ENCODE measurements at places on chromosomes 11 and 22. TPM values are rescaled to one million over a fixed set of nuclear protein-coding genes. Genes with fewer than 3 reads are reported as not detected.

DNA sequence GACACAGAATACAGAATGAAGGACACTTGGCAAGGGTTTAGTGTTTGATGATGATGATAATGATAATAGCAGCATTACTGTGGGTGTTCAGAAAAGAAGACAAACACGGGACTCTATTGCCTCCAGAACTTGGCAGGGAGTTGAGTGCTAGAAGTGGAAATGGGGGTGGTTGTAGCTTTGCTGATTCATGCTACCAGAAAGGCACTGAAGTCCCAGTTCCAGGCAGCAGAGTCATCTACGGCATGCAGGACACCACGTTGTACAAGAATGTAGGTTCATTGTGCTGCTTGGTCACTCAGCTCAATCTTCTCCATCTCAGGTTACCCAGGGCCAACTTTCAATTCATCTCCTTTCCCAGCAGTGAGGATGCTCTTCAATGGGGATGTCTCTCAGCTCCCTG is 115.7 kb downstream of the NTM start:
- DNase-seq, result no peak

GRCh38 chr11:28697920-28698827 is 590.0 kb downstream of the METTL15 start:
- peak; percentile 76 for DNase-seq

DNA sequence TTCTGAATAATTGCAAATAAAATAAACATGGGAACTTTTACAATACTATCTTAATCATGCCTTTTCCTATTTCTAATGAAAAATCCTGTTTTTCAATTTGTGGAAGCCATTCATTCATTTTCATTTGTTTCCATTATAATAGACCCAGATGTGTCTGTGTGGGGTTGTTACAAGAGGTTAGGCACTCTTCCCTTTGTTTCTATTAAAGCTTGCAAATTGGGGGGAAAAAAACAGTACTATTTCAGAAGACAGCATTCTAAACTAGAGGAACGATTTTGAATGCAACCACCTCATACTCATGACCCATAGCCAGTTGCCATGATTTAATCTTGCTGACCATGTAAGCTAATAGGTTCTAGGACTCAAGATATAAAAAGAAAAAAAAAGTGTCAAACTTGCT is 175.5 kb downstream of the SOX6 start:
- no peak for DNase-seq

PLEKHB1 gene
- total RNA-seq, result 92.8 TPM

DNA sequence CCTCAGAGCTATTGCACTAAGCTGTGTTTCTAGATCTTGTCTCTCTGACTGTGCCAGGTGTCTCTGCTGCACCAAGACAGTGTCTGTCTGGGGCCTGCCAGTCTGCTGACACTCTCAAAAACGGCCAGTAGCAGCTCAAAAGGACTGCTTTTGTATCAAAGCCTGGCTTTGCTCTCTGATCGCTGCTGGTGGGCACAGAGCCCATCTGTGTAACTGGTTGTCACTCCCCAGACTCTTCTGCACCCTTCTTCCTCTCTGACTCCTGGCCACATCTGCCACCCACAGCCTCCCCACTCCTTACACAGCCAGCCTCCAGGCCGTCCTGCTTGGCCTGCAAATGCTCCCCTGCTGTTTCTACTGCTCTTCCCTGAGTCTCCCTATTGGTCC is 26.5 kb downstream of the MED15 start:
- no peak for DNase-seq

GRCh38 chr11:74072286-74072685 is 63.4 kb upstream of the UCP3 start:
- DNase-seq, result no peak

DNA sequence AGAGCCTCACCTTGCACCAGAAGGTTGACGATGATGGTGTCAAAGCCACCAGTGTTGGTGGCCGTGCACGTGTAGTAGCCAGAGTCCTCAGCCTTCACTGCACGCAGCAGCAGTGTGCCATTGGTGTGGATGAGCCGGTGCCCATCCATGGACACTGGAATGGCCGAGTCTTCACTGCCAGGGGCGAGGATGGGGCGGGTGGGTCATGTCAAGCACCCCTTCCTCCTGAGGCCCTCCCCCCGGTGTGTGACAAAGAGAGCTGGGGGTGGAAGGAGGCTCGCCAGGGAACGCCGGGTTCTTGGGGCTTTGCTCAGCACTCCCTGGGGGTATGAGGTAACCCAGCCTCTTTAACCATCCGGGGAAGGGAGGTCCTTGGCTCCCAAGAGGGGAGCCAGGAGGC is 111.6 kb downstream of the CEP164 start:
- DNase-seq, result no peak

CERK gene
- total RNA-seq, result 74.6 TPM

ST14 gene
- 101 TPM for total RNA-seq

TEX12 gene
- not detected for total RNA-seq

- no peak for DNase-seq
Observed at GRCh38 chr11:129209891-129210830, 18.0 kb upstream of the ARHGAP32 start.

DNA sequence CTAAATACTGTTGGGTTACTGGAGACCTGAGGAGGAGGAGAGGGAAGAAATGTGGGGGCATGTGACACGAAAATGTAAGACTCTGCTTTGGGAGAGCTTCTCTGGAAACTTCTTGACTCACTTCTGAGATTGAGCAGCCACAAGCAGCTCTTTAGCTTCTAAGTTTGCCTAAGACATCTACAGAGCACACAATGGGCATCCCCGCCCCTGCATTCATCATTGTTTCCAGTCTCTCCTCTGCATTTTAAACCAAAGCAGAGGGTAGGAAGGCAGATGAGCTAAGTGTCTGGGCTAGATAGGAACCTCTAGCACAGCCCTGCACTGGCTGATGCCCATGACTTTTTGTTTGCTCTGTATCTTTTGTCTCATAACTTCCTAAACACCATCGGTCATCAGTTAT is 2.1 kb upstream of the OR52D1 start:
- no peak for DNase-seq

- DNase-seq, result no peak
Observed at GRCh38 chr22:42283278-42284201, 13.1 kb upstream of the TCF20 start.

HTR3B gene
- not detected for total RNA-seq

BRSK2 gene
- total RNA-seq, result 0.34 TPM

- DNase-seq, result peak; percentile 61
Observed at GRCh38 chr22:45226503-45227186, 14.0 kb downstream of the KIAA0930 start.

DNA sequence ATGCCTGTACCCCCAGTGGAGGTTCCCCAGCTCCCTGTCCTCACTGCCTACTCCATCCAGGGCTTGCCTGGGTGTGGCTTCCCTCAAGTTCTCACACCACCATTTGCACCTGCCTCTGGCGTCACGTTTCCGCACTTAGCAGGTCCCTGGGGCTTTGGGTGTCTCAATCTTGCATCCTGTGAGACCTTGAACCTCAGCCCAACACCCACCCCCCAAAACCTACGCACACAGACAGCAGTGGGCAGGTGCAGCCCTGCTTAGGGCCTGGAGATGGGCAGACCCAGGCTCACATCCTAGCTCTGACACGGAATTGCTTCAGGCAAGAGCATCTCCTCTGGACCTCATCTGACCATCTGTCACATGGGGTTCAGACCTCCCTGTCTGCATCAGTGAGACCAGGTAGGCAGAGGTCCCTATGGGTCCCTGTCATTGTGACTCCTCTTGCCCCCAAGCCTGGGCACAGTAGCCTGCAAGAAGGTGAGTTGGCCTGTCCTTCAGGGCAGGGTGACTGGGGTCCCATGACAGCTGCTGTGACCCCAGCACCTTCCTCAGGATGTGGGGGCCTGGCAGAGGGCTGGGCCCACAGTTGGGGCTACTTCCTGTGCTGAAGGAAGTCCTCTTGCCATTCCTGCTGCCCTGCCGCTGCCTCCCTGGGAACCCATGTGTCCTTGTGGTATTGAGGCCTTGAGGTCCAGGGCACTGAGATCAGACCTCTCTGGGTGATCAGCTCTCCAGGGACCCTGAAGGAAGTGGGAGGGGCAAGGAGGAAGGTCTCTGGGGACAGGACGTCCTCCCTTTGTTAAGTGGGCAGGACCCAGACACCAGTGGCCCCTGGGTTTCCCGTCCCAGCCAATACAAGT is 2.0 kb downstream of the SIPA1 start:
- no peak for DNase-seq

DNA sequence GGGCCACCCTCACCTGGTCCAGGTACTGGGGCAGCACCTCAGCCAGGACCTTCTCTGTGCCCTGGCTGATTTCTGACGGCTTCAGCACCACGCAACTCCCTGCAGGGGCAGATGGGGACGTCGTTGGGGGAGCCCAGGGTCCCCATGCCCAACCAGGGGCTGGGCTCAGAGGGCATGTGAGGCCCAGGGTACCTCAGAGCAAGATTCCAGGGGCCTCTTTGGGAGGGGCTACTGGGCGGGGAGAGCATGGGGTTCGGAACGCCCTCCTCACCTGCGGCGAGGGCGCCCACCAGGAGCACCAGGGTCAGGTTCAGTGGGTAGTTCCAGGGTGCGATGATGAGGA is 8.1 kb downstream of the ALDH3B2 start:
- no peak for DNase-seq

VPREB1 gene
- not detected for total RNA-seq

DNA sequence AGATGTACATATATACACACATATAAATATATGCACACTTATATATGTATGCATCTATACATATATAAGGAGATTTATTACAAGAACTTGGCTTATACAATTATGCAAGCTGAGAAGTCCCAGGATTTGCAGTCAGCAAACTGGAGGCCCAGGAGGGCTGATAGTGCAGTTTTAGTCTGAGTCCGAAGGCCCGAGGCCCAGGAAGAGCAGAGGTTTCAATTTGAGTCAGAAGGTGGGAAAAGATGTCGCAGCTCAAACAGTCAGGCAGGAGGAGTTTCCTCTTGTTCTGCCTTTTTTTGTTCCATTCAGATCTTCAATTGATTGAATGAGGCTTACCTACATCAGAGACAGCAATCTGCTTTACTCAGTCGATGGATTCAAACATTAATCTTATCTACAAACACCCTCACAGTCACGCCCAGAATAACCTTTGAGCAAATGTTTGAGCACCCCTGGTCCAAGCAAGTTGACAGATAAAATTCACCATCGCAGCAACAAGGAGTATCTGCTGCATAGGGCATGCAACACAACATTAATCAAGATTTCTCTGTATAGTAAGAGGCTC is 4.0 kb upstream of the SGSM1 start:
- DNase-seq, result no peak

CRYBA4 gene
- total RNA-seq, result not detected

DNA sequence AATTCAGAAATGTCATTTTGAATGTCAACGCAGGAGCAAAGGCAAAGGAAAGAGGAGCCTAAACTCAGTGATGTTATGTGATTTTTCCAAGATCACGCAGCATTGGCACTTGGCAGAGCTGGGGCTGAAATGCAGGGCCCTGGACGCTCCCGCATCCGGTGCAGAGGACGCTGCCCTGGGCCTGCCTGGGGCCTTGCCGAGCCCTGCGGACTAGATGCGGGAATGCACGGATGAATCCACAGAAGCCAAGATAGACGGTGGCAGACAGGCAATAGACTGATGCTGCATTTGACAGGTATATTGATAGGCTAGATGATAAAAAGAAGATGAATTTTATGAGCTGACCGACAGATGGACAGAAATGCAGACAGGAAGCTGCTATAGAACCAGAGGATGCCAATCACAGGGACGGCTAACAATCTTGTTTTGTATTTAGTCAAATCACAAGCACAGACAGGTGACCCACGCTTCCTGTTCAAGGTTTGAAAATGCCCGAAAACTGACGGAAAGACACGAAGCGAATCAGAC is 696 bp upstream of the MARK2 start:
- no peak for DNase-seq

- no peak for DNase-seq
Observed at GRCh38 chr11:32531528-32531927, 52.1 kb upstream of the EIF3M start.

RCOR2 gene
- not detected for total RNA-seq

DNA sequence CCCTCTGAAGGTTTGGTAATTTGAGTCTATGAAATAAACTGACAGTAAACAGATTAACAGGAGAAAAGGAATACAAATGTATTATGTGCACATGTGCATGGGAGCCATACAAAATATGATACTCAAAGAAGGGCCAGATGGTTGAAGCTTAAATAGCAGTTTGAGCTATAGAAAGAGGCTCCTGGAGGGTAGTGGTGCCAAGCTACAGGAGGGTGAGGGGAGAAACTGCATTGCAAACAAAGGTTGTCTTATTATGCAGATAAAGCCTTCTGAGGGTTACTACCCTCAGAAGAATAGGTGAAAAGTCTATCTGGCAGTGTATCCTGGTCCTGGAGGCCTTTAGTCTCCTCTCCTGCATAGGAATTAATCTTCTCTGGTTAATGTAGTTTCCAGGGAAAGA is 267.3 kb upstream of the MPPED2 start:
- DNase-seq, result no peak

DNA sequence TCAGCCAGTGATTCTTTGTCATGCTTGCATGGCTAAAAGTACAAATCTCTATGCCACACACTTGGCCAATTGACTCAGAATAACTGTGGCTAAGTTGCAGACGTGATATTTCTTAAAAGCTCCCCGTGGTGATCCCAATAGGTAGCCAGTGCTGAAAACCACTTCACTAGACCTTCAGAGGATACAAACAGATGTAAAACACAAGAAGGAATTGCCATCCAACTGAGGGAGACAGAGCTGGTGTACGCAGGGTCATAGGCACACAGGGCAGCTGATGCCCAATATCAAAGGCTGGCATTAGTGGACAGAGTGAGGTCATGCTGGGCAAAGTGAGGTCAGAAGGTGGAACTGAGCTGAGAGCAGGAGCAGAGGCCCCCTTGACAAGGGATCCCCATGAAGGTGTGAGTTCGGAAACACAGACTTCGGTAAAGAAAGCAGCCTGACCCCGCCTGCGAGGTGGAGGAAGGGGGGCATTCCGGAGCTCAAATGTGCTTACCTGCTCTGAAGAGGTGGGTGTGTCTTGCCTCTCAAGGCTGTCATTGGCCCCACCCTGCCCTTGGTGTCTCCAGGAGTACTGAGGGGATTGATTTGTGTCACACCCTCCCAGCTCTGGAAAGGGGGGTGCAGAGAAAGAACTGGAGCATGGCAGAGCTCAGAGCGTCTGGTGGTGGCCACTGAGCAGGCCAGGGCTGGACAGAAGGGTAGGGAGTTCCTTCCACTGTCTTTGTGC is 344.9 kb upstream of the B3GAT1 start:
- no peak for DNase-seq

DNA sequence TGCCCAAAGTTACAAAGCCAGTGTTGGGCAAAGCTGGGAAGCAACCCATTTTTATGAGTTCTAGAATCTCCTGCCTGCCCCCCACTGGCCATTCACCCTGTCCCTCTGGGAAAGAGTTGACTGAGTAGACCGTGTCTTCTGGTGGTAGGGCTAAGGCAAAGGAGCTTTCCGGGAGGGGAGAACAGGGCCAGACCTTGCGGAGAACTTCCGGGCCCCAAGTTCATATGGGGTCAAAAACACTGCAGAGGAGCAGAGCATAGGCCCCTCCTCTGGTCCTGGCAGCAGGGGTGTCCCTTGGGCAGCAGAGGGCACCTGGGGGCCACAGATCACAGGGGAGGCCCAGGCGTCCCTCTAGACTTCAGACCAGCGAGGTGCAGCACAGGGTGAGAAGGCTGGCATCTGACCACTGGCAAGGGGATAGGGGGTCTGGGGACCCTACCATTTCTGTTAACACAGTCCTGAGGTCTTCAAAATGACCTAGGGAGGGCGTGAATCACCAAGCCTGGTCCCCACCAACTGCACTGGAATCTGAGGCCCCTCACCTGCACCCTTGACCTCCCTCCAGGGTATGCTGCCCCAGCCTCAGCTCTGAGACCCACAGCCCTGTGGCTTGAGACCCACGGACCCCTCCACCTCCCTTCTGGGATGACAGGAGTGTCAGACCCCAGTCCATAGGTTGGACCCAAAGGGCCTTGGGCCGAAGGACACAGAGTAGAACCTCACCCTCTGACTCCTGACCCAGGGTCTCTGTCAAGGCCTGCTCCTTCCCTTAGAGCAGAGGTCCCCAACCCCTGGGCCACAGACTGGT is 1.3 kb upstream of the ARAP1 start:
- no peak for DNase-seq

Data from thyroid gland (tissue), 4 donors.